ENCODE measurements at places on chromosomes 11 and 22.

DNA sequence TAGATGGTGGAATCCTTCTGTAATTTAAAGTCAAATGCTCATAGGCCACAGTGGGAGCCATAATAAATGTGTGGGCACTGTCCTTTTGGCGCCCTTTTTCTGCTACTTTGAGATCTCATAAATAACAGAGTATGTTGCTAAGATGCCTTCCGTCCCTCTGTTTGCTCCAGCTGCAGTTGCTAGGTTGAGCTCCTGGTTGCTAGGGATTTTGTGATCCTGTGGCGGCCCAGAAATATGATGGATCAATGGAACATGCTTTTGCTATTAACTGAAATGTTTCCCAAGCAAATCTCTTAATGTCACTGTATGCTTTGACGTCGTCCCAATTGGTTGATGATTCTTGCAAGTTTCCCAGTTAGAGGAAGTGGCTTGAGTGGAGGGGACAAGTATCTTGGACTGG is 53.5 kb downstream of the MYO18B start:
- no peak for DNase-seq

- no peak for DNase-seq
Measured at GRCh38 chr11:44445500-44446365, 119.7 kb upstream of the CD82 start.

- no peak for DNase-seq
Measured at GRCh38 chr11:110962921-110963320, 250.7 kb upstream of the ARHGAP20 start.

DNA sequence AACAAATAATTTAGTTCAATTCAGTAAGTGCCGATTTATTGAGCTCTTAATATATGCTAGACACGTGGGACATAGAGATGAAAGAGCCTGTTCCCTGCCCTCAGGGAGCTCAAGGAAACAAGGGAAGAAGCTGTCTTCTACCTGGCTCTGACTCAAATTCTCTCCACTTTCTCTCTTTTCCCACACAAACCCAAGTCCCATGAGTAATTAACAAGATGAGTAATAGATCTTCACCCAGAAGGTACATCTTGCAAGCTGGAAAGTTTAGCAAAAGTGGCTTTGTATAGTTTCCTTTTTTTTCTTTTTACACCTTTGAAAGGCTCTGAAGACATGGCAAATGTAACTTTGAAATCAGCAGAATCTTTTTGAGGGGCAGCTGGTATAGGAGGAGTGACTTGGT is 48.2 kb upstream of the CHST1 start:
- DNase-seq, result no peak

- DNase-seq, result no peak
Measured at GRCh38 chr11:130211144-130211543, 51.6 kb downstream of the ST14 start.

DNA sequence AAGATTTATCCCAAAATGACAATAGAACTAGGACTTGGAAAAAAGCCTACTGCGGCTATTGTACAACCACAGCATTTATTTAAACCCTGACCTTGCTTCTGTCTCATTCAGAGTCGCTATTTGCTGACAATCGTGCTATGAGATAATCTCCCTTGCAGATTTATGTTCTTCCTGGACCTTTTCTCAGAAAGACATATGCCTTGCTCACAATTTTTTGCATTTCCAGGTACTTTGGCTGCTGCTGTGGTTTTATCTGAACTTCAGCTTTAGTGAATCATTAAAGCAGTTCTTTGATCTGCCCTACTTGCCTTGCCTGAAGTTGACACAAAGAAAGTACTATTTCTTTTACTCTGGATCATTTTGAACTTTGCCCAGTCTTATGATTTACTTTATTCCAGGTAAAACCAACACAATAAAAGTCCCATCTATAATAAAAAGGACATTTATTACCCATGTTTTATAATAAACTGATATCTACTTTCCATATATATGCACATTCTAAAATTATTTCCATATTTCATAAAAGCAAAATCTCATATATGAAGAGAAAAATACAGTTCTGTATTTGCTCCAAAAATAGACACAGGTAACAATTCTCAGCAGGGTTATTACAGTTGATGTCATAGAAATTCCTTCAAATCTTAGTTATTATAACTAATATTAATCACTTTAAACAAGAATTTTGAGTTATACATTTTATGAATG is 63.4 kb upstream of the CARD18 start:
- no peak for DNase-seq

GRCh38 chr11:125376856-125377255 is 119.2 kb downstream of the FEZ1 start:
- no peak for DNase-seq

GRCh38 chr11:26992031-26992541 is 1.8 kb upstream of the FIBIN start:
- no peak for DNase-seq

DNA sequence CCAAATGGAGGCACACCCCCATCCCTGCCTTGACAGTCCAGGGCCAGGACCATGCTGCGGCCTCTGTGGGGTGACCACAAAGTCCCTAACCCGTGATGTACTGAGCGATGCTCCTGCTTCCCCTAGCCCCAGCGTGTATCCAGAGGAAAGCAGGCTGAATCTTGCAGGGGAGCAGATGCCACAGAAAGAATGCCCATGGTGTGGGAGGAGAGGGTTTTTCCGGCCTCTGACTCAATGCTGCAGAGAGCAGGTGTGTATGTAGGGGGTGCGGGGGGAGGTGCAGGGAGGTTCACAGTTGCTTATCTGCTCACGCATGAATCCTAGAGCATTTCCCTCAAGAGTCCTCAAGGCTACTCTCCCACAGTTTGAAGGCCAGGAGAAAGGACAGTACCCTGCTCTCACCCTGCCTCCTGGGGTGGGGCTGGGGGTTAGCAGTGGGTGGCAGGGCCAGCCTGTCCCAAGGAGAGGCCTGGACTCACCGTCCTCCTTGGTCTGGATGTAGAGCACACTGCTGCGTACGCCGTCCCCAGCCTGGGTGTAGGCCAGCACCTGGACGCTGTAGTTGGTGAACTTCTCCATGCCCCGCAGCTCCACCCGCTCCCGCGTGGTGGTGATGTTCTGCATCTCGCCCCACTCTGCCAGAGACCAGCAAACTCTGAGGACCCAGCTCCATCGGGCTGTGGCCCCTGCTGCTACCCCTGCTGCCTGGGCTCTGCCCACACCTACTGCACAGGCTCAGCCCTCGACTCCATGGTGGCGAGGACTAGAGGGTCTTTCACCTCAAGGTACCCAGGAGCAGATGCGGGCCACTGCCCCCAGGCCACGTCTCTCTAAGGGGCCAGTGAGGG is 130.8 kb downstream of the CEP164 start:
- no peak for DNase-seq
